Left forelimb (tissue), 1 donor: ENCODE measurements at places on chromosomes 7 and 10.

GRCh38 chr7:73830681-73831583 lies at the start of gene CLDN4:
CLDN4 (plus strand) TSS chr7:73830996; CDS start chr7:73831202, 206 bp downstream.
- DNase-seq, result no peak

DNA sequence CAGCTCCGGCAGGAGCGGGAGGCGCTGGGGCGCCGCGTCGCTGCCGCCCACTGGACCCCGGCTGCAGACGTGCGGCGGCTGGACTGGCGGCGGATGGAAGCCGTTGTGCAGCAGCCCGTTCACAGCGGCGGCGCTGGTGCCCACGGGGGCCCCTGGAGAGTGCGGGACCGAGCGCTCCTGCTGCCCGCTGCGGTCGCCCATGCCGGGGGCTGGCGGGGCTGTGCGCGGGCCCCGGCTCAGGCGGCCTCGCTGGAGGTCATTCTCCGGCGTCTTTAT lies 413 bp downstream of the PANK1 start:
- peak; percentile 83 for DNase-seq

- DNase-seq, result no peak
Observed at GRCh38 chr10:110903280-110904278, 15.4 kb downstream of the BBIP1 start.

DNA sequence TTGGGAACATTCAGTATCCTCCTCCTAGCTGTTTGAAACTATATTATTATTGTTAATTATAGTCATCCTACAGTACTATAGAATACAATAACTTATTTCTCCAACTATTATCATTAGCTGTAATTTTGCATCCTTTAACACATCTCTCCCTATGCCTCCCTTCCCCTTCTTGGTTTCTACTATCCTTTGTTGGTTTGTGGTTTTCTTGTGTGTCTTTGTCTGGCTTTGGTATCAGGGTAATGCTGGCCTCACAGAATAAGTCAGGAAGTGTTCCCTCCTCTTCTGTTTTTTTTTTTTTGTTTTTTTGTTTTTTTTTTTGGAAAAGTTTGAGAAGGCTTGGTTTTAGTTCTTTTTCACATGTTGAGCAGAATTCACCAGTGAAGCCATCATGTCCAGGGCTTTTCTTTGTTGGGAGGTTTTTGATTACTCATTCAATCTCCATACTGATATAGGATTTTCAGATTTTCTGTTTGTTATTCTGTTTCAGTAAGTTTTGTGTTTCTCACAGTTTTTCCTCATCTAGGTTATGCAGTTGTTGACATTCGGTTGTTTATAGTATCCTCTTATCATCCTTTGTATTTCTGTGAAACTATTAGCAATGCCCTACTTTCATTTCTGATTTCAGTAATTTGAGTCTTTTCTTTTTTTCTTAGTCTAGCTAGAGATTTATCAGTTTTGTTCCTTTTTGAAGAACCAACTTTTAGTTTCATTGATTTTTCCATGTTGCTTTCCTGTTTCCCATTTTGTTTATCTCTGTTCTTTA lies 21.6 kb downstream of the C1GALT1 start:
- DNase-seq, result no peak

DNA sequence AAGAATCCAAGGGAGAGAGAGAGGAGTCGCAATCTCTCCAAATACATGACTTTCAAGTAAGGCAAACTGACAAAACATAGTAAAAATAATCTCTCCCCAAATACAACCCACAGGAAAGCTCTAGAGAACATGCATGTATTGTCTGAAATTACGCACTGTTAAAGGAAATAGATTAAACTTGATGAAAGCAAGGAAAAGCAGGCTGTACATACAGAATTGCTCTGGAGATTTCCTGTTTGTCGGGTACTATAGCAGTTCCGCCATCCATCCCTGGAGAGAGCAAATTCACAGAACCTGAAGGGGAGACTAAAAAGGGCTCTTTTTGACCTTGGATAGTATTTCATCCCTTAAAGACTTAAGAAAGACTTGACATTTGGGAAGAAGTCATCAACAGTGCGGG lies 170.2 kb upstream of the BET1 start:
- DNase-seq, result no peak

GRCh38 chr10:102985811-102986210 lies 67.7 kb downstream of the CNNM2 start:
- no peak for DNase-seq

GRCh38 chr7:101740981-101741725 lies 76.3 kb upstream of the CUX1 start:
- DNase-seq, result no peak
